HS-27A (cell line): ENCODE measurements at places on chromosomes 3 and 15.

DNA sequence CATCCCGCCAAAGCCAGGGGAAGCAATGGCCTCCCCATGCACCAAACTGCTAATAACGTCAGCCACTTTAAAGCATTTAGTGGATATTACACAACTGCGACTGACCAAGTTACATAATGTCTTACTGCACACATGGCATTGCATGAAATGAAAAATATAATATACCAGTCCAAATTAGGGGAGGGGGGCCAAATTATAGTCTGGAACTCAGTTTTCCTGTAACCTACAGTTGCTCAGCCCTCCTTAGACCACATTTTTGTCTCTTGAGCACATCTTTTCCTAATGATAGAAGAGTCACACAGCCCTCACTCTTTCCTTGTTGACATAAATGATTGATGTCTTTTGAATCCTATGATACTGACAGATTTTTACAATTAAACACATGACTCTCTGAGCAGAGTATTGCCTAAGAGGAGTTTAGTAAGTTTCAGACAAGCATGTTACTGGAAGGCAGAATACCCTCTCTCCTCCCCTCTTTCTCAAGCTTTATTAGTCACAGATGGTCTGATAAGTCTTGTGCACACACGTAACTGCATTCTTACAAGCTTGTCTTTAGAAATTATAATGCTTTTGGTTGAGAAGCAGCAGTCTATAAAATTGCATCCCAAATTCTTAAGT is 1.1 kb upstream of the PLD1 start:
- DNase-seq = no peak

DNA sequence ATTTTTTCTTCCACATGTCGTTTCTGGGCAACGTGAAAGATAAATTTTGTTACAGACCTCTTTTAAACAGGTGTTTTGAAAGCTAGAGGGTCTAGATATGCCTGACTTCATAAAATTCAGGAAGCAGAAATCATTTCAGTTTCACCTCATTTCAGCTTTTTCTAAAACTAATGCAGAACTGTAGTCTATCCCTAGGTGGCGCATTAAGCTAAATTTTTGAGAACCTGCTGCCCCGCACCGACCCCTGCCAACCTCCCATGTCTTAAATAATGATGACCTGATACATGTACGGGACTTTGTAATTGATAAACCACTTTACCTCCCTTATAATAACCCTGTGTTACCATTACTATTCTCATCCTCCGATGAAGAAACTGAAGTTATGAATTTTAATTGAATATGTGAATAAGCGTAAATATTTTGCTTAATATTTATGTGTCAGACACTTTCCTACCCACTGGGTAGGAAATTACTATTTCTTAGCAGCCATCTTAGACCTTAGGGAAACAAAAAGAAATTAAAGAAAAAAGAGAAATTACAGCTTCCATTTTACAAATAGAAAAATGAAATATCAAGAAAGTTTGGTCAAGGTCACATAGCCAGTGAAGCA is 78.7 kb upstream of the GCNT3 start:
- DNase-seq = no peak

DNA sequence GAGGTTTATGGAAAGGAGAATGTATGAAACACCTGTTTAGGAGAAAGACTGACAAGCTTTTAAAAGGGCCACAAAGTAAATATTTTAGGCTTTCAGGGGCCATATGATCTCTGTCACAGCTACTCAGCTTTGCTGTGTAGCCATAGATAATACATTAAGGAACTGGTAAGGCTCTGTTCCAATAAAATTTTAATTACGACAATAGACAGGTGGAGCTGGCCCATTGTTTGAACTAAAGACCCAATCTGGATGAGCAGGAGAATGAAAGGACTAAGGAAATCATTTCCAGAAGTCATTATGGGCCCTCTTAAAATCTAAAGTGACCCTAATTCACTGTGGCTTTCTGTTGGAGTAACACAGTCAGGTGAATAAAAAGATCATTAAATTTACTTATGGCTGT is 48.5 kb upstream of the SLC12A8 start:
- no peak for DNase-seq

DNA sequence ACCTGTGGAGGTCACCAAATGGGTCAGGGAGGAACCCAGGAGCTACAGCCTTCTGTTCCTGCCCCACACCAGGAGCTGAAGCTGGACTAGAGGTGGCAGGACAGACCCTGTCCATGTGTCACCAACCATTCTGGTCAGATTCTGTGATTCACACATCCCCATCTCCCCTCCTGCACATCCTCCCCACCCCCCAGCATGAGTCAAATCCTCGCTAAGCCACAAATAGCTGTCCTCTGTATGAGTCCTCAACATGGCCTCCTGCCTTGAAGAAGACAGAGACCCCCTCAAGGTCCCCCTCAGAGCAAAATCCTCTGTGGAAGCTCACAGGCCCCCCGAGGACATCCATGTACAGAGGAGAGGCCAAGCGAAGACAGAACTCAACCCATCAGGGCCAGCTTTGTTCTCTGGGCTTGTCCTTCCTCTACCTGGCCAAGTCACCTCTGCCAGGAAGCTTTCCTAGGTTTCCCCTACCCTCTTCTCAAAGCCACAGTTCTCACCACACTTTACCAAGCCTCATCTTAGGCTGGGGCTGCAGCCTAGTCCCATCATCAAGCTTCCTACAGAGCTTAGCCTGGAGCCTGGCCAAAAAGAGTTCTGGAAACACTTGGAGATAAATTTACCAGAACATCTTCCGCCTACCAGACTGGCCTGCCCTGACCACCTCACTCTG is 17.1 kb downstream of the CACNA2D2 start:
- no peak for DNase-seq

GRCh38 chr15:58900631-58901030 is 32.8 kb downstream of the SLTM start:
- DNase-seq = no peak

DNA sequence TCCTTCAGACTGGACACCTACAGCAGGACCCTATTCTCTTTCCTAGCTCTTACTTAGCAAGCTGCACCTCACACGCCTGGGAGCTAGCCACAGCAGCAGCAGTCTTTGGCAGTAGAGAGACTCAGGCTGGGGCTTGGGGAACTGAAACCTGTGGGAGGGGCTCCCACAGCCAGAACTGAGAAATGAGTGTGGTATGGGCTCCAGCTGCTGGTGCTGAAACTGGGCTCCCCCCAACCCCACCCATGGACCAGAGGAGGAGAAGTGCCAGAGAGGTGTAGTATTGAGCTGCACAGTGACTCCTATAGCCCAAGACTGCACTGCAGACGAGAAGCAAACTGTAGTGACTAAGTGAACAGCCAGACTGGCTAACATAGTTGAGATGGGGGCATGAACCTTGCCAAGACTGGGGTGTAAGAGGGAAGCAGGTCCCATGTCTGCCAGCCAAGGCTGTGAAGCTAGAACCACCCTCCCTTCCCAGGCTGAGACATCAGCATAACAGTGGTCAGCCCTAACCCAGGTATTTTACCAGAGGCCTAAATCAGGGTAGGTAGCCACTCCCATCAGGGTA is 62.5 kb downstream of the MYO5A start:
- no peak for DNase-seq

DNA sequence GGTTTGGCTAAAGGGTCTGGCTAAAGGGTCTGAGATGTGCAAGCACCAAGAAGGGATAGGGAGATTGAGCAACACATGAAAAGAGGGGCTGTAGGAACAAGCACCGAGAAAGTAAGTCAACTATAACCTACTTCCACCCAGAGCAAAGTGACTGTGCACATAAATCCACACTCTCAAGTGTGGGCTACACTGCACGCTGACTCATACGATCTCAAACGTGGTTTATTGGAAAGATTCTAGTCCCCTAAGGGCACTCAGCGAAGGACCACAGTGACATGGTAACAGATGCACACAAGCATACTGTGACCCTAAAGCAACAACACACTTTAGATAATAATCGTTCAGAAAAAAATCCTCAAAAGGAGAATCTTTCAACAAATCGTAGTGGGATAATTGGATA is 48.0 kb downstream of the EHHADH start:
- no peak for DNase-seq

DNA sequence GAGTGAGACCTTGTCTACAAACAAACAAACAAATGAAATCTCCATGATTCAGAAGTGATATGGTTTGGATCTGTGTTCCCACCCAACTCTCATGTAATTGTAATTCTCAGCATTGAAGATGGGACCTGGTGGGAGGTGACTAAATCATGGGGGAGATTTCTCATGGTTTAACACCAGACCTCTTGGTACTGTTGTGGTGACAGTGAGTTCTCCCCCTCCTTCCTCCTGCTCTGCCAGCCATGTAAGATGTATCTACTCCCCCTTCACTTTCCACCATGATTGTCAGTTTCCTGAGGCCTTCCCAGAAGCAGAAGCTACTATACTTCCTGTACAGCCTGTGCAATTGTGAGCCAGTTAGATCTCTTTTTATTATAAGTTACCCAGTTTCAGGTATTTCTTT is 438.4 kb upstream of the THBS1 start:
- no peak for DNase-seq
